ENCODE measurements at places on chromosomes 2 and 18.
A peak's percentile ranks its signal among the peaks of the same experiment; 100 is the strongest.

DNA sequence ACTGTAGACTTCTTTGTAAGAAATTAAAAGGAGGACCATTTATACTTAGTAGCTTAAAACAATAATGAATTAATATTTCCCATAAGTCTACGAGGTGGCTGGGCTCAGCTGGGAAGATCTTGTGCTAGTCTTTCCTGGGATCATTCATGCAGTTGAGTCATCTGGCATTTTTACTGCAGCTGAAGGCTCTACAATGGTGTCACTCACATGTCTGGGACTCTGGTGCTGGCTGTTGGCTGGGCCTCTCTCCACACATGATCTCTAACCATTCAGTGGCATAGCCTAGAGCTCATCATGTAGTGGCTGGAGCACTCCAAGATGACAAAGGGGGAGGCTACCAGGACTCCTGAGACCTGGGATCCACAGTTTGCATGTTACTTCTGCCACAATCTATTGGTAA is 35.5 kb downstream of the CLASP1 start:
- no peak for DNase-seq

GRCh38 chr2:132668987-132669907 is 758 bp downstream of the LYPD1 start:
- no peak for DNase-seq

GRCh38 chr2:176206136-176206535 is 17.7 kb downstream of the HOXD1 start:
- peak; percentile 37 for DNase-seq

DNA sequence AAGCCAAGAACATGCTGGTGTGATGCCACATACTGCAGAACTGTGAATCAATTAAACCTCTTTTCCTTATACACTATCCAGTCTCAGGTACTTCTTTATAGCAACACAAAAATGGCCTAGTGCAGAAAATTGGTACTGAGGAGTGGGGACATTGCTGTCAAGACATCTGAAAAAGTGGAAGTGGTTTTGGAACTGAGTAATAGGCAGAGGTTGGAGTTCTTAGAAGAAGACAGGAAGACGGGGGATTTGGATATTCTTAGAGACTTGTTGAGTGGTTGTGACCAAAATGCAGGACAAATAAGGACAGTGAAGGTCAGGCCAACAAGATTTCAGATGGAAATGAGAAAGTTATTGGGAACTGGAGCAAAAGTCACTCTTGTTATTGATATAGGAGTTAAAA is 31.3 kb upstream of the CDH2 start:
- DNase-seq: no peak

DNA sequence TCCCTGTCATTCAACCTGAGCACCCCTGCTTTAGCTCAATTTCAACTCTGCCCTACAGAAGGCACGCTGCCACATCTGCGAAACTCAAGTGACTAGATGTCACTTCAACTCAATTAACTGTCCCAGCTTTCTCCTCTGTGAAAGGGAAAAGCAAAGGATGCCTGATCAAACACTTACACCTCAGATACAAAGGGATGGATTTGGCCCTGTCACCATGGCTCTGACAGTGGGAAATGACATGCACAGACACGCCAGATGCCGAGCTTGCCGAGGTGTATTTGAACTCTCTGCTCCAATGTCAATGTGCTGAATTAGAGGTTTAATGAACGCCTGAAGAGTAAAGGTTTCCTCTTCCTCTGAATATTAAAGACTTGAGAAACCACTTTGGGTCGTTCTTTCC is 481.1 kb downstream of the CBLN2 start:
- DNase-seq: no peak

DNA sequence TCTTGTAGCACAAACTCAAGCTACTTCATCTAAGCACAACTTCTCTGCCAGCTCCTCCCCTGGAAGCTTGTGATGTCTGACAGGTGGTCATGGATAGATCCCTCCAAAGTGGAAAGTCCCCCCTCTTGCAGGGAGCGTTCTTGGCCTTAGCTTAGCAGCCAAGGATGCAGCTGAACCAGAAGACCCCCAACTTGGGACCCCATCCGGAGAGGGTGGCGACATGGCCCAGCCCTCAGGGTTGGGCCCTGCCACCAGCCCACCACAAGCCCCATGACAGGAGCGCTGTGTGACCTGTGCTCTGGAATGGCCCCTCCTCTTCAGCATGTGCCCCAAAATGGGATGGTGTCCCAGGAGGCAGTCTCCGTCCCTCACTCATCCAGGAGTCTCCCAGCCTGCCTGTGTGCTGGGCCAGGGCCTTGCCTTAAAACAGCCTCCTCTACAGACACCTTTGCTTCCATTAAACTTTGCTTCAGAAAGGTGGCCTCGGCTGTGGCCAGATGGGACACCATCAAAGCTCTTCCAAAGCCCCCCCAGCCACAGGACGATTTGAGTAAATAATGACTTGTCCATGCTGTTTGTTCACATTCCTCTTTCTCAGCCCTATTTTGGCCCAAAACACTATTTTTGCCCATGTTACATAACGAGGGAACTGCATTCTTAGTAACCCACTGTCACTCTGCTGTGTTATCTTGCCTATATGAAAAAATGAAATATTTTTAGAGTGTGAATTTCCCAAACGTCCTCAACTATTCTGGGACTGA is 122.1 kb downstream of the RAB3GAP1 start:
- no peak for DNase-seq

DNA sequence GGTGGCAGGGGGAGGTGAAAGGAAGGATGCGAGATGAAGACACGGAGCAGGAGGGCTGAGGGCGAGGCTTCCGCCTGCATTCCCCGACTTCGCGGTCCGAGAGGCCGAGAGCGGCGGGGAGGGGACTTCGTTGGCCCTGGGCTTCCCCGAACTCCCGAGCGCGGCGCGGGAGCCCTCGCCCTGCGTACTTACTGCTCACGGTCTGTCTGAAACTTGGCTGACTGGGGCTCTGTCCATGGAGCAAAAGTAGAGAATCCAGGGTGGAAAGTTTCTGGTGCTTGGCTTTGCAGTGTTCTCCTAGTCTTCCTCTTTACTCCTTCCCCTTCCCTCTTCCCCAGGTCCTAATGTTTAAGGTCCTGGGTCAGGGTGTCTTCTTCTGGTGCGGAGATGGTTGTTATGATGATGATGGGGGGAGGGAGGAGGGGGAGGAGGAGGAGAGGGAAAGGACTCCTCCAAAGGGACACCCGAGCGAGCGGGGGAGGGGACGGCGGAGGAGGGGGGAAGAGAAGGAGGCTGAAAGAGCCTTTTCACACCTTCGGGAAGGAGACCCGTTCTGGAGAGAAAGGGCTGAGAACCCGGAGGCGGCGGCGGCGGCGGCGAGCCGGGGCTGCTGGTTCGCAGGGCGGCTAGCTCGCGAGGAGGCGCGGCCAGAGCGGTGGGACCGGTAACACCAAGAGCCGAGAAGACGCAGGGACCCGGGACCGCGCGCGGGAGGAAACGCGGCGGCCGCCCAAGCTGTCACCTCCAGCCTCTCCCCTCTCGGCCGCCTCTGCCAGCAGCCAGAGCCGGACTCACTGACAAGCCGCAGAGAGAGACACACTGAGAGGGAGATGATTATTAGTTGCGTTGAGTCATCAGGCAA is at the start of gene SATB2:
SATB2 (minus strand) TSS at position 793 of the 862 bp plus-strand sequence. CDS start 1,902 bp downstream, outside the sequence.
- DNase-seq: peak; percentile 55

DNA sequence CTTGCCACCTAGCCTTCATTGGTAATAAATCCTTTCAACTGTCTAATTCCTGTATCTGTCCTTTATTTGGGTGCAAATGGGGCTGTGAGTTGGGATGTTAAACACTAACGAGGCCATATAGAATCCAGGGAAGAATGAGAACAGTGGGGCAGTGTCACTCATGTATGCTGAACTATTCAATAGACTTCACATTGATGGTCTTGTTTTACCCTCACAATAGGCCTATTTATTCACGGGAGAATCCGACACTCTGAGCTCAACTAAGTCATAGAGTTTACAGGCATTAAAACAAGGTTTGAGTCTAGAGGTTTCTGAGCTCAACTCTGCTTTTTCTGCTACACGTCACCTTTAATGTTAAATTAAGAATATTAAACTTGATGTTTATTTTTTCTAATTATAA is 421.6 kb downstream of the SOX11 start:
- no peak for DNase-seq

- peak; percentile 32 for DNase-seq
These were observed 20.5 kb upstream of the ZNF236 start for GRCh38 chr18:76801567-76802505.

- no peak for DNase-seq
These were observed 31.6 kb upstream of the RNF138 start for GRCh38 chr18:32060026-32060425.

GRCh38 chr2:72570413-72570812 is 255.4 kb downstream of the EXOC6B start:
- peak; percentile 75 for DNase-seq

GRCh38 chr2:37630301-37630700 is 41.1 kb downstream of the CDC42EP3 start:
- peak; percentile 94 for DNase-seq

- no peak for DNase-seq
These were observed 231.7 kb downstream of the VAPA start for GRCh38 chr18:10145546-10145945.

GRCh38 chr2:23589739-23590138 is 204.8 kb downstream of the KLHL29 start:
- peak; percentile 18 for DNase-seq

- DNase-seq: no peak
These were observed 28.6 kb downstream of the GREB1 start for GRCh38 chr2:11562476-11562875.

GRCh38 chr2:85578243-85579180 is 1.1 kb downstream of the VAMP8 start:
- no peak for DNase-seq

- DNase-seq: no peak
These were observed 57.6 kb upstream of the CABLES1 start for GRCh38 chr18:23077493-23078256.

All from AG10803 (cell line).